CD8-positive, alpha-beta memory T cell (primary cell): ENCODE measurements at places on chromosomes 7 and 10. TPM values are rescaled to one million over a fixed set of nuclear protein-coding genes. Genes with fewer than 3 reads are reported as not detected.

- no peak for DNase-seq
Measured at GRCh38 chr7:134789967-134790685, 10.7 kb downstream of the CALD1 start.

- peak; percentile 80 for DNase-seq
Measured at GRCh38 chr10:11403116-11403515, 208.3 kb downstream of the USP6NL start.

DNA sequence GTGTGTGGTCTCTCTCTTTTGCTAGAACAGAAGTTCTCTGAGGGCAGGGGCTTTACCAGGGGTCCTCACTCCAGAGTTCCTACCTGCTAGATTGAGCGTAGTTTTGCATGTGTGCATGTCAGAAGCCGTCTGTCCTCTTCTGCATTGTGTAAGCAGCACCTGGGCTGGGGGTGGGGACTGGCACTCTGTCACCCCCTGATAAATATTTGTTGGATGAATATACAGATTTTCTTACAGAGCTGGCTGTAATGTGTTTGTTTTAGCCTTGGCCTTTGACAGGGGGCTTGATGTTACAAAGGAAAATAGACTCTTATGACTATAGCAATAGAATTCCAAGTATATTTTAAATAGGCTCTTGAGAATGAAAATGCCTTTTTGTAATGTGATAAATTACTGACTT, 46.6 kb downstream of the WDR37 start:
- DNase-seq: no peak

- no peak for DNase-seq
Measured at GRCh38 chr7:35797311-35797710, 3.5 kb upstream of the SEPTIN7 start.

- no peak for DNase-seq
Measured at GRCh38 chr10:129840196-129840590, 123.9 kb downstream of the EBF3 start.

GRCh38 chr7:115127399-115128021, 205.6 kb downstream of the MDFIC start:
- no peak for DNase-seq

- DNase-seq: no peak
Measured at GRCh38 chr7:101218236-101219125, 516 bp downstream of the ZNHIT1 start.

DNA sequence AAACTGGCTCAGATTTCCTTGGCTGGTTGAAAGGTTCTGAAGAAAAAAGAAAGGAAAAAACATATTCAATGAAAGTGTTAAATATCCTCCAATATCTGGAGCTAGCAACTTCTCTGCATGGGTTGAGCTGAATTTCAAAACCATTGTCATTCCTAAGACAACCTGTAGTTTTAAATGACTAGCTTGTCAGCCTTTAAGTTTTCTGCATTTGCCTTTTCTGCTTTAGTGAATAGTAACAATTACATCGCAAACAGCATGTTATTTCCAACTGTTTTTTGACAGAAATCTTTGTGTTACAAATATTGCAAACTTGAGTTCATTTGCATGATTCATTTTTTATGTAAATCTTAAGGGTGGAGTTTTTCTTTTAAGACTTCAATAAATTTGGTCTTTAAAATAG, 852.3 kb upstream of the CELF2 start:
- DNase-seq: no peak

OR2A7 gene
- total RNA-seq: 1.7 TPM

ZNF277 gene
- total RNA-seq: 14.7 TPM

PON1 gene
- not detected for total RNA-seq
